ENCODE measurements at places on chromosomes 4 and X. TPM values are rescaled to one million over a fixed set of nuclear protein-coding genes. Genes with fewer than 3 reads are reported as not detected.

The RNF128 gene
- total RNA-seq, result 0.99 TPM

The ZXDA gene
- total RNA-seq, result 3.3 TPM

The FNIP2 gene
- total RNA-seq, result 10.2 TPM

The PPA2 gene
- 64.0 TPM for total RNA-seq

The STARD8 gene
- 3.1 TPM for total RNA-seq

The TEX13B gene
- 3.4 TPM for total RNA-seq

GRCh38 chrX:154800478-154801210, 4.6 kb downstream of the MPP1 start:
- H3K27ac ChIP-seq, result no peak overlapping the region
- no peak for DNase-seq
- peaks cover 72% of the 10 kb centered on the region for H3K27me3 ChIP-seq
- H3K4me3 ChIP-seq, result no peak overlapping the region
- peaks cover 41% of the 10 kb centered on the region for H3K4me1 ChIP-seq
- 0 out of 2 replicates have a peak, but pooled peaks cover 2% of the 10 kb centered on the region for H3K36me3 ChIP-seq

DNA sequence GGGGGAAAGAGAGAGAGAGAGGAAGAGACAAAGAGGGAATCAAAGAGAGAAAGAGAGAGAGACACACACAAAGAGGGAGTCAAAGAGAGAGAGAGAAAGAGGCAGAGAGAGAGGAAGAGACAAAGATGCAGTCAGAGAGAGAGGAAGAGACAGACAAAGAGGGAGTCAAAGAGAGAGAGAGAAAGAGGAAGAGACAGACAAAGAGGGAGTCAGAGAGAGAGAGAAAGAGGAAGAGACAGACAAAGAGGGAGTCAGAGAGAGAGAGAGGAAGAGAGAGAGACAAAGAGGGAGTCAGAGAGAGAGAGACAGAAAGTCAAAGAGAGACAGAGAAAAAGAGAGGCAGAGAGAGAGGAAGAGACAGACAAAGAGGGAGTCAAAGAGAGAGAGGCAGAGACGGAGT, 45.5 kb downstream of the MAGEA9 start:
- H3K27ac ChIP-seq, result peak overlapping the region; percentile 43
- H3K36me3 ChIP-seq, result peaks cover 5% of the 10 kb centered on the region
- no peak for DNase-seq
- H3K4me3 ChIP-seq, result peak overlapping the region; percentile 3

- DNase-seq, result no peak
- H3K36me3 ChIP-seq, result no peaks in the 10 kb centered on the region
These were observed 244.6 kb upstream of the BOD1L1 start for GRCh38 chr4:13872155-13872554.

DNA sequence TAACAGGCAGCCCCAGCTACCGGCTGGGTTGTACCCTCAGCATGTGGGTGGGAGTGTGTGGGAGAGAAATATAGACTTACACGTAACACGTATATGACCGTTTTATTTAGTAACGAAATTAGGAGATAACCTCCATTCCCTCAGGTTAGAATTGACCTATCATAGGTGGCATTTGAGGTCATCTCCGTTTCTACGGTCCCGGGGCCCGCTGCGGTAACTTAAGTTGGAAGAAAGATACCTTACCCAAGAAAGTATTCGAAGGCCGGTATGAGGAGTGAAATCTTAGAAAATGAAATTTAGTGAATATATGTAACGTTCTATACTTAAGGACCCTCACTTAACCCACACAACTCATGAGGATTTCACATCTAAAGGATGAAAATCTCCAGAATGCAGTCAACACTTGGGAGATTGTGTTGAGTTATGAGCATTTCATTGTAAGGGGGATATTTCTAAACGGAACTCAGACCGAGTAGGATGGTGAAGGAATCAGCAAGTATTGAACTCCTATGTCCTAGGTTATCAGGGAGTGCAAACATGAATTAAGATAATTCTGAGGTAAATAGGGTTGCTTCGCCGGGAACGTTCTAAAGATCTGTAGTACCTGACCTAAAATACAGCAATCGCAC, 891 bp downstream of the CISD2 start:
- peak overlapping the region; percentile 81 for H3K4me3 ChIP-seq
- no peak for DNase-seq

DNA sequence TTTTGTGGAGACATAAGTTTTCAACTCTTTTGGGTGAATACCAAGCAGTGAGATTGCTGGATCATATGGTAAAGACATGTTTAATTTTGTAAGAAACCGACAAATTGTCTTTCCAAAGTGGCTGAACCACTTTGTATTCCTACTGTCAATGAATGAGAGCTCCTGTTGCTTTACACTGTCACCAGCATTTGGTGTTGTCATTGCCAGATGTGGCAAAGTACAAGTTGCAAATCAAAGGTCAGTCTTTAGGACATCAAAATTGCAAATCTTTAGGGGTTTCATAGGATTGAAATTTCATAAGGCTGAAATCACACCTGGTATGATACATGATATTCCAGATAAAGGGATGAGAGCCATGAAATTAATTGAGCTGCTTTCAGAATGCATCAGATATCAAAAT, 67.7 kb upstream of the ELOVL6 start:
- H3K27me3 ChIP-seq, result no peaks in the 10 kb centered on the region
- no peaks in the 10 kb centered on the region for H3K4me1 ChIP-seq
- H3K36me3 ChIP-seq, result no peaks in the 10 kb centered on the region
- no peak for DNase-seq
- H3K4me3 ChIP-seq, result no peak overlapping the region

GRCh38 chr4:53123171-53123570, 242.7 kb downstream of the SCFD2 start:
- peaks cover 10% of the 10 kb centered on the region for H3K4me1 ChIP-seq
- H3K4me3 ChIP-seq, result no peak overlapping the region
- no peak overlapping the region for H3K27ac ChIP-seq
- H3K27me3 ChIP-seq, result no peaks in the 10 kb centered on the region

DNA sequence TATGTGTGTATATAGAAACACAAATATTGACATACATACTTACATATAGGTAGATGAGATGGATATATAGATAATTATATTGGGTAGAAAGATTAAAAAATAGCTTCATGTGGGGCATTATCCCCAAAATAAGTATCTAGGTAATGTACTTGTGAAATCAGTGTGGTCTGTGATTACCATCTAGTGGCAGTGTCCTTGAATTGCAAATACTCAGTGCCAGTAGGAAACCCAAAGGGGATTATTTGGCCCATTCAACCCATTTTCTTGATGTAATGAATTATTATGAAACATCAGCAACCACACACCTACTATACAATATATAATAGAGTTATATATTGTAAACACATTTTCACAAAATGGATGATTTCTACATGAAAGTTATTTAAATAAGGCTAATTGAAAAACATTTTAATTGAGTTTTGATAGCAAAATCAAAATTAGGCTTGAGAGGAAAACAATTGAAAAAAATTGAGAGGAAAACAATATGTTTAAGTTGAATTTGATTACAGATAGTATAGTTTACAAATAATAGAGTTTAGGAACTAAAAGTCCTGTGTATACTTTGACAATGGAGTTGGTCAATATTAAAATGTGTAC, 389.4 kb downstream of the GALNTL6 start:
- H3K27ac ChIP-seq, result no peak overlapping the region
- H3K36me3 ChIP-seq, result no peaks in the 10 kb centered on the region
- DNase-seq, result no peak
- no peak overlapping the region for H3K4me3 ChIP-seq

DNA sequence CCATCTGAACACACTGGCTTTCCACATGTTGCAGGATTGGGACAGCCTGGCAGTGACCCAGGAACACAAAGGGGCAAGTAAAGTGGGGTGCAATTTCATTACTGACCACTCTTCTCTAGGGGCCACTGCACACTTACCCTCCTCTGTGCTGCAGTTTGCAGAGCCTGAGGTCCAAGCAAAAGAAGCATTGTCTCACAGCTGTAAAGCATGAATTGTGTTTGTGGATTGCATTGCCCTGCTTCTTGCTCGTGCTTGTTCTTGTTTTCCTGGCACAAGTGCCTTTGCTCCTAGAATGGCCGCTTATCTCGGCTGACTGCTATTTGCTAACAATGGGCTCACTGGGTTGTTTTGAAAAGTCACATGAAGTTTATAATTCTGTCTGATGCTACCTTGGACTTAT, 209.1 kb upstream of the JADE1 start:
- peaks cover 40% of the 10 kb centered on the region for H3K4me1 ChIP-seq

DNA sequence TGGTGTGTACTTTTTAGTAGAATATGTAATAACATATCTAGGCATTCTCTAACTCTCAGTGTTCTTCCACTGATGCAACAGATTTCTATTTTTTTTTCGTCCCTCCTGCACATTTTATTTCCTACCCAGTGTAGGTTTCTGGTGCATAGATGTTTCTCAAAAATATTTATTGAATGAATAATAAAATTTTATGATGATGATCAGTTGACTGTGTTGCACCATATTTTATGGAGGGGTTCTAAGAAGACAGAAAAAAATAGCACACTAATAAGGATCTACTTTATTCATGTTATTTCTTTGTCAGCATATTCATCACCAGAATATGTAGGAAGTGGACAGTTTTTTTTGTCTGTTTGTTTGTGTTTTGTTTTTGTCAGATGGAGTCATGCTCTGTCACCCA, 2529.3 kb downstream of the ARAP2 start:
- H3K36me3 ChIP-seq, result peaks cover 15% of the 10 kb centered on the region
- no peak overlapping the region for H3K4me3 ChIP-seq
- H3K4me1 ChIP-seq, result no peaks in the 10 kb centered on the region
- H3K27me3 ChIP-seq, result no peaks in the 10 kb centered on the region
- DNase-seq, result no peak
- H3K27ac ChIP-seq, result no peak overlapping the region

GRCh38 chrX:42117318-42117717, 194.0 kb upstream of the CASK start:
- peaks cover 13% of the 10 kb centered on the region for H3K36me3 ChIP-seq
- H3K27ac ChIP-seq, result no peak overlapping the region
- no peaks in the 10 kb centered on the region for H3K27me3 ChIP-seq
- DNase-seq, result no peak

DNA sequence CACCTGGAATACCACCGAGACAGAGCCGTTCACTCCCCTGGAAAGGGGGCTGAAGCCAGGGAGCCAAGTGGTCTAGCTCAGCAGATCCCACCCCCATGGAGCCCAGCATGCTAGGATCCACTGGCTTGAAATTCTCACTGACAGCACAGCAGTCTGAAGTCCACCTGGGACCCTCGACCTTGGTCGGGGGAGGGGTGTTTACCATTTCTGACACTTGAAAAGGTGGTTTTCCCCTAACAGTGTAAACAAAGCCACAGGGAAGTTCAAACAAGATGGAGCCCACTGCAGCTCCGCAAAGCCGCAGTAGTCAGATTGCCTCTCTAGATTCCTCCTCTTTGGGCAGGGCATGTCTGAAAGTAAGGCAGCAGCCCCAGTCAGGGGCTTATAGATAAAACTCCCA, 243.2 kb downstream of the RASL11B start:
- H3K36me3 ChIP-seq, result no peaks in the 10 kb centered on the region
- no peak overlapping the region for H3K4me3 ChIP-seq
- DNase-seq, result no peak
- H3K27ac ChIP-seq, result no peak overlapping the region
- no peaks in the 10 kb centered on the region for H3K27me3 ChIP-seq

DNA sequence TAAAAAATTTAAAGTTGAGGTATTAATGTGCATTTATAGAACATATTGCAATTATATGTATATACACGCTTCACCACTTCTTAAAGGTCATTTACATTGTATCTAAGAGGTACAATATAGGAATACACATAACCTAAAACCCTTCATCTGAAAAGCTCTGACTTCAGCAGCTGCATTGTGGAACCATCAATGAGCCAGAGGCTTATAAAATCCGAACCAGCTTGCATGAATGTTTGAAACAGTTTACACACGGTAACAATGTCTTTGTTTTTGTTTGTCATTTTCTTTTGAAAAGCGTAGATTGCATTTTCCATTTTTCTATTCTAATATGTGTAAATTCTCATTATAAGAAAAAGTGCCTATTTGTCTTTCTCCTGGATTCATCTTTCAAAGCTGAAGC, 221.6 kb downstream of the DCLK2 start:
- H3K4me1 ChIP-seq, result peaks cover 2% of the 10 kb centered on the region
- no peaks in the 10 kb centered on the region for H3K36me3 ChIP-seq
- no peak overlapping the region for H3K27ac ChIP-seq
- H3K4me3 ChIP-seq, result no peak overlapping the region

- H3K4me1 ChIP-seq, result peaks cover 2% of the 10 kb centered on the region
- no peak overlapping the region for H3K4me3 ChIP-seq
- no peak overlapping the region for H3K27ac ChIP-seq
These were observed 1783.4 kb upstream of the AGA start for GRCh38 chr4:179225594-179225993.

GRCh38 chr4:87388901-87389300, 2.1 kb downstream of the HSD17B11 start:
- H3K4me3 ChIP-seq, result no peak overlapping the region
- peaks cover 15% of the 10 kb centered on the region for H3K4me1 ChIP-seq
- DNase-seq, result no peak
- peaks cover 28% of the 10 kb centered on the region for H3K36me3 ChIP-seq

DNA sequence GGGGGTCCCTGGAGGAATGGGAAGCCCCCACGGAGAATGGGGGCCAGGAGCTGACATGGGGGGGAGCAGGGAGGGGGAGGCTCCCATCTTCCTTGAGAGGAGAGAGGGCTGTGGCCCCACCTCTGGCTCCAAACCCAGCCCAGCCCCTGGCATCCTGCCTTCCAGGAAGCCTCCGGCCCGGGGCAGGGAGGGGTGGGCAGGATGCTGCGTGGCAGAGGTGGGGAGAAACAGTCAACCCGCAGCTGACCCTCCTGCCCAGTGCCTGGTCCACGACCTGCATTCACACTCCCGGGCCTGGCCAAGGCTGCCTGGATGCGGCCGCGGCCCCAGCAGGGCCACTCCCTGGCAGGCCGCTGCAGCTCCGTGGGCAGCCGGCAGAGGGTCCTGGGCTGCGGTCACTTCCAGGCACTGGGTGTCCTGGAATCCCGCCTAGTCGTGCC, 39.0 kb downstream of the CPLX1 start:
- no peak overlapping the region for H3K4me3 ChIP-seq
- no peak overlapping the region for H3K27ac ChIP-seq
- H3K4me1 ChIP-seq, result peaks cover 26% of the 10 kb centered on the region

GRCh38 chr4:7335344-7336066, 99.2 kb downstream of the PSAPL1 start:
- no peak overlapping the region for H3K4me3 ChIP-seq
- peaks cover 12% of the 10 kb centered on the region for H3K4me1 ChIP-seq
- peaks cover 2% of the 10 kb centered on the region for H3K27me3 ChIP-seq
- peak; percentile 91 for DNase-seq

DNA sequence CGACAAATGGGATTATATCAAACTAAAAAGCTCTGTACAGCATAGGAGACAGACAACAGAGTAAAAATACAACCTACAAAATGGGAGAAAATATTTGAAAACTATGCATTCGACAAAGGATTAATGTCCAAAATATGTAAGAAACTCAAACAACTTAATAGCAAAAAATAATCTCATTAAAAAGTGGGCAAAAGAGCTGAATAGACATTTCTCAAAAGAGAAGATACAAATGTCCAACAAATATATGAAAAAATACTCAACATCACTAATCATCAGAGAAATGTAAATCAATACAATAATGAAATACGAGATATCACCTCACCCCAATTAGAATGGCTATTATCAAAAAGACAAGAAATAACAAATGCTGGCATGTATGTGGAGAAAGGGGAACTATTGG, 272.9 kb downstream of the KLHL13 start:
- no peak for DNase-seq
- no peaks in the 10 kb centered on the region for H3K4me1 ChIP-seq
- H3K27me3 ChIP-seq, result no peaks in the 10 kb centered on the region
- no peaks in the 10 kb centered on the region for H3K36me3 ChIP-seq
